Stimulated activated CD8-positive, alpha-beta memory T cell treated with anti-CD3 and anti-CD28 coated beads, Interleukin-15, amount 100 ng/mL, for 24 hours (primary cell): ENCODE measurements at places on chromosomes 2 and 18.

- no peak for DNase-seq
Measured at GRCh38 chr2:239399921-239400595, 762 bp downstream of the HDAC4 start.

GRCh38 chr2:122451040-122451439 is 695.6 kb downstream of the TSN start:
- DNase-seq: no peak

- no peak for DNase-seq
Measured at GRCh38 chr2:119202610-119203310, 20.9 kb upstream of the STEAP3 start.

DNA sequence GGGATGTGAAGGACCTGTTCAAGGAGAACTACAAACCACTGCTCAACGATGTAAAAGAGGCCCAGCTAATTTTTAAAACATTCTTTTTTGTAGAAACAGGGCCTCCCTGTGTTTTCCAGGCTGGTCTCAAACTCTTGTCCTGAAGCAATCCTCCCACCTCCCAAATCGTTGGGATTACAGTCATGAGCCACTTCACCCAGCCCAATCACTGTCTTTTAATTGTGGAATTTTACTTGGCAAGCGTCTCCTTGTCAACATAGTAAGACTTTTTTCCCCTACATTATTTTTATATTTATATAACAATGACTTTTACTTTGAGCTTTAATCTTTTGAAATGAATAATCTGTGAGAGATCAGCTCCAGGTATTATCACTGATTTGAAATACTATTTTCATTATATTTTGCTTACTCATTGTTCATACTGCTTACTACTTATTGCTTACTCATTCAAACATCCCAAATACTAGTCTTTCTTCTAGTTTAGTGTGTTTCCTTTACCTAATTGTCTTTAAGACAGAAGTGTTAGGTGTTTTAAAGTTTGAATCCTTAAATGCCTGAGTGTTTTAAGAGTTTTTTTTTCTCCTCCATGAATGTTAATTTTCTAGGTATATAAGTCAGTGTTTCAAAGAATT is 48.9 kb downstream of the PTPN4 start:
- no peak for DNase-seq

GRCh38 chr2:193496786-193497185 is 1302.1 kb upstream of the TMEFF2 start:
- no peak for DNase-seq

GRCh38 chr18:23690505-23691068 is 1.3 kb downstream of the LAMA3 start:
- DNase-seq: no peak

DNA sequence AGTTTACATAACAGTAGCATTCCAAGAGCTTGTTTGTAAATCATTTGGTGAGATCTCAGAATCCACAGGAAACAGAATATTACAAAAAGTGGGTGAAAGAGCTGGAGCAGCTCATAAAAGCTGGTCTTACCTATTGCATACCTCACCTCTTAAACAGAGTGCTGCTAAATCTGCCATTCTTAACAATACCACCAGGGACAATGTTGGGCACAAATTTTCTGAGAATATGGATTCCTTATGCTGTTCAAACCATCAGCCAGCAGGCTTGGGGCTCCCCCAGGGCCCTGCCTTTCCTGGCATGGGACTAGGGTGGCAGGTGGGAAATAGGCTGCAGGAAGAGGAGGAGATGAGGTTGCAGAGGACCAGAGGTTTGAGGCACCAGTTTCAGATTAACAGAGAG is 55.6 kb downstream of the TGFA start:
- DNase-seq: no peak

- DNase-seq: no peak
Measured at GRCh38 chr18:56148373-56148772, 490.0 kb downstream of the TXNL1 start.

DNA sequence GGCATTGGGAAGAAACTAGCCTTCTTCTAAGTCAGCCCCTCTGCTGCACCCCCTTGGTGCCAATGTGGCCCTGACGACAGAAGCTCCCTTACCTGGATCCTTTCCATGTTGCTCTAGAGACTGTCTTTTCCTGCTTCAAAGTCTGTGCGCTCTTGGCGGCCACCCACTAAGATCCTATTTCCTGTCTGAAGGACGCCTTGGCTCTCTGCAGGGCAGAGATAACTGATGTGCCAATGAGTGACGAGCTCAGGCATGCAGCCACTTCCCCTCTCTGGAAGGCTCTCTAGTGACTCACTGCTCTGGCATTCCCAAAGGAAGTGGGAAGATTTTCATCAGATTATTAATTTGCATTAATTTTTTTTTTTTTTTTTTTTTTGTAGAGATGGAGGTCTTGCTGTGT is 273.5 kb downstream of the CDH20 start:
- DNase-seq: no peak

- no peak for DNase-seq
Measured at GRCh38 chr18:30991397-30991796, 51.1 kb downstream of the DSC3 start.

- DNase-seq: no peak
Measured at GRCh38 chr2:232395586-232395985, 11.1 kb upstream of the ALPG start.

GRCh38 chr2:48435909-48436308 is 94.0 kb upstream of the STON1 start:
- no peak for DNase-seq

DNA sequence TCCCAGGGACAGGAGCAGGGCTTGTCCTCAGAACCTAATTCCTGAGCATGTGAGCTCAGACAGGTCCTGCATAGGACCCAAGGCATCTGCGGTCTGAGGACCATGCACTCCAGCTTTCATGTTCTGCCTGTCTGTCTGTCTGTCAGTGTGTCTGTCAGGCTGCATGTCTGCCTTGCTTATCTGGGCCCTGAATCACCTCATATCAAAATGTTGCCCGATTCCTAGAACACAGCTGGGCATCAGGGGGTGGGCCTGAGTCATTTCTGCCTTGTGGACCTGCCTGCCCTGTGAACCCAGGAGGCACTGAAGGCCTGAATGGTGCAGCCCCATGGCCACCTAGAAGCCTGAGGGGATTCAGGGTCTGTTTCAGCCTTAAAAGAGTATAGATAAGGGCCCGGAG is 22.1 kb downstream of the INHBB start:
- DNase-seq: no peak

DNA sequence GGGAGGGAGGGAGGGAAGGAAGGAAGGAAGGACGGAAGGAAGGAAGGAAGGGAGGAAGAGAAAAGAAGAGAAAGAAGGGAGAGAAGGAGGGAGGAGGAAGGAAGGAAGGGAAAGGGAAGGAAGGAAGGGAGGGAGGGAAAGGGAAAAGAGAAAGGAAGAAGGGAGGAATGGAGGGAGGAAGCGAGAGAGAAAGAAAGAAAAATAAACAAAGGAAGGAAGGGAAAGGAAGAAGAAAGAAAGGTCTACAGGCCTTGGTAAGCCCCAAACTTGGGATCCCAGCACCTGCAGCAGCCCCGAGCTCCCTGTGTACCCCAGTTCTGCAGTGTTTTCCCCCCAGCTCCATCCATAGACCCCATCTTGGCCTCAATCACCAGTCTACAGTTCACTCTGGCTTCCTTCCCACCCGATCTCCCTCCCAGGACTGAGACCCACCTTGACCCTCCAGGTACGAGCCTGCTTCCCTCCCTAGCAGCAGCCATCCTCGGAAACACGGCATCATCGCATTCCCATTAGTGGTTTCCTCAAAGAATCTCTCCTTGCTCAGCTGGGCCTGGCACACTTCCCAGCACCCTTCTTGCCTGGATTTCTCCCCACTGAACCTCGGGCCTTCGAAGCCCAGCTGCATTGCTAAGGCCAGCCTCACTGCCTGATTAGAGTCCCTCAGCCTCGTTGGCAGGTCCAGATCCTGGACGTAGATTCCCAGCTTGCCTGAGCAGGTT is 46.1 kb upstream of the SH3BP4 start:
- DNase-seq: no peak

DNA sequence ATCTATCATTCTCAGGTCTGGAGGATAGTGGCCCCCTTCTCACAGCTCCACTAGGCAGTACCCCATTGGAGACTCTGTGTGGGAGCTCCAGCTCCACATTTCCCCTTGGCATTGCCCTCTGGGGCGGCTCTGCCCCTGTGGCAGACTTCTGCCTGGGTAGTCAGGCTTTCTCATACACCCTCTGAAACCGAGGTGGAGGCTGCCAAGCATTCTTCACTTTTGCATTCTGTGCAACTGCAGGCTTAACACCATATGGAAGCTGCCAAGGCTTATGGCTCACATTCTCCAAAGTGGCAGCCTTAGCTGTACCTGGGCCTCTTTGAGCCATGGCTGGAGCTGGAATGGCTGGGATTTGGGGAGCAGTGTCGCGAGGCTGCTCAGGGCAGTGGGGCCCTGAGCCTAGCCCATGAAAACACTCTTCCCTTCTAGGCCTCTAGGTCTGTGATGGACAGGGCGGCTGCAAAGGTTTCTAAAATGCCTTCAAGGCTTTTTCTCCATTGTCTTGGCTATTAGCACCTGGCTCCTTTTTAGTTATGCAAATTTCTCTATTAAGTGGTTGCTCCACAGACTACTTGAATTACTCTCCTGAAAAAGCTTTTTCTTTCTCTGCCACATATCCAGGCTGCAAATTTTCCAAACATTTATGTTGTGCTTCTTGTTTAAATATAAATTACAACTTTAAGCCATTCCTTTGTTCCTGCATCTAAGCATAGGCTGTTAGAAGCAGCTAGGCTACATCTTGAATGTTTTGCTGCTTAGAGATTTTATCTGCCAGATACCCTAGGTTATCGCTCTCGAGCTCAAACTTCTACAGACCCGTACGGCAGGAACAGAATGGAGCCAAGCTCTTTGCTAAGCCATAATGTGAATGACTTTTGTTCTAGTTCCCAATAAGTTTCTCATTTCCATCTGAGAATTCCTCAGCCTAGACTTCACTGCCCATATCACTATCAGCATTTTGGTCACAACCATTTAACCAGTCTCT is 206.5 kb downstream of the CPS1 start:
- no peak for DNase-seq

- no peak for DNase-seq
Measured at GRCh38 chr18:50183556-50183955, 11.4 kb downstream of the MYO5B start.

DNA sequence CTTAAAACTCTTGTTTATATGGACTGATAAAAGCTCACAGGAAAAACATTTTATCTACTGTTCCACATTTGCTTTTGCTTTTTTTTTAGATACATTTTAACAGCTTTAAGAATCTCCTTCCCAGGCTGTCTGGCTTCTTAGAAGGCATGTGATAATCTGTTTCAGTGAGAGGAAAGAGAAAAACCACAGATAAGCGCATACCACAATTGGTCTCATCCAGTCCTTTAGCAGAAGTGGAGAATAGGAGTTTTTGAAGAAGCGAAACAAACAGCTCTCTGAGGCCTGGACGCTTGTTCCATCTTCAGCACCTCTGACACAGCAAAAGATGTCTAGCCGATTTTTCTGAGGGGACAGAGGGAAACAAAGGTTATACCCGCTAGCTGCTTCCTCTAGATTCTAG is 37.6 kb downstream of the RMC1 start:
- DNase-seq: no peak

- DNase-seq: no peak
Measured at GRCh38 chr2:159029936-159030335, 61.5 kb downstream of the TANC1 start.
